ENCODE measurements at places on chromosomes 5 and 9.

- DNase-seq: no peak
These were observed 81.4 kb downstream of the C9orf152 start for GRCh38 chr9:110126499-110126941.

GRCh38 chr5:123454259-123454911, 31.2 kb upstream of the CEP120 start:
- DNase-seq: no peak

DNA sequence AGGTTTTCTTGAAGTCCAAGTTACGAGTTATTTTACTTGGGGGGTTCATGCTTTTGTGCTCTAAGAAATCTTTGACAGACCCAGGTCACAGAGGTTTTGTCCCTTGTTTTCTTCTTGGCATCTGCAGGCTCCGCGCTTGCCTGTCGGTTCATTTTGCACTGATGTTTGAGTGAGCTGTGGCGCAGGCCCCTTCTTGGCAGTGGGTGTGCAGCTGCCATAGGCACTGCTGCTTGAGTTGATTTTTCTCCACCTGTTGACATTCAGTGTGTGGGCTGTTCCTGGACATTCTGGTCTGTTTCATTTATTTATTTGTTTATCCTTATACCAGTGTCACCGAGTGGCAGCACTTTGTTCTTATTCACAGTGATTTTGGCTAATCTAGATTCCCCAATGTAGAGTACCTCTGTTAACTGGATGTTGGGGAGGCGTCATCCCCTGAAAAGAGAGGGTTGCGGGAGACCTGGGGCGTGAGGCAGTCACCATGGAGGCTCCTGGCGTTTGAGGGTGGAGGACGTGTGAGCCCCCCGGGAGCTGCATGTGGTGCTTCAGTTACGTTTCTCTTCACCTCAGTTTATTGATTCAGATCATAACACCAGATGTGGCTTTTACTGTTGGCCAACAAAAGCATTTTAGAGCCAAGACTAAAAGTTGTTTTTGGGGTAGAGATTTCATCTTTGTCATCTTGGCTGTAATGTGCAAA, 121.4 kb upstream of the CACNA1B start:
- DNase-seq: no peak

DNA sequence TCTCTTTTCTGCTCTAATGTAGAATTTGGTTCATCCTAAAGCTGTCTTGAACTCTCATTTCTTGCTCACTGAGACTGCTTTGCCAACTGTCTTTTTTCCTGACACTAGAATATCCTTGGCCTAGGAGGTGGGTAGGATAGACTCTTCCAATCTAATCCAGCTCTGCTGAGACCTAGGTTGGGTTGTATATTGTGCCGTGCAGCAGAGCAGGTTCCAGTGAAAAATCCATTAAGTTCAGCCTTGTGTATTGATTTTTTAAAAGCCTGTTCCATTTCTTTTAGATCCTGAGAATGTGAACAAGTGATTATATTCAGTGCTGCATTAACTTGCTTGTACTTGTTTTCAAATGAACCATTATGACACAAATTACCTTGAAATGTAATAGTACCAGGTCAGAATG, 539.6 kb downstream of the LRRC70 start:
- DNase-seq: no peak

GRCh38 chr5:14322437-14323187, 179.5 kb downstream of the TRIO start:
- DNase-seq: no peak

DNA sequence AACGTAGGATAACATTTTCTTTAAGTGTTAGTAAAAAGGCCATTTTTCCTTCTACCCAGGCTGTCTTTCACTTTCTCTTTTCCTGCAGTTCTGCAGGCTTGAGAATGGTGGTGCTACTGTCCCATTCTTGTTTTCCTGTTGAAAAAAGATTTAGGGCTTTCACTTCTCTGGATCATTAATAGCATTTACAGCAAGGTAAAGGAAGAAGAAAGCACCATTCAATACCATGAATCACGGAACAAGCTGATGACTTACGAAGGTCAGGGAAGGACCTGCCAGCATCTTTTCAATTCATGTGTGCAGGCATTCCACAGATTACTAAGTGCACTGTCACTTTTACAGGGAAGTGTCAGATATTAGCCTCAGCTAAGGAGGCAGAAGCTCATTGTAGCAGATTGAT, 292.8 kb downstream of the YTHDC2 start:
- no peak for DNase-seq

GRCh38 chr5:81717226-81717625, 33.7 kb downstream of the SSBP2 start:
- DNase-seq: no peak

GRCh38 chr5:22896152-22896551, 43.0 kb upstream of the CDH12 start:
- DNase-seq: no peak

GRCh38 chr5:112388739-112389138, 30.3 kb downstream of the EPB41L4A start:
- DNase-seq: peak; percentile 46

DNA sequence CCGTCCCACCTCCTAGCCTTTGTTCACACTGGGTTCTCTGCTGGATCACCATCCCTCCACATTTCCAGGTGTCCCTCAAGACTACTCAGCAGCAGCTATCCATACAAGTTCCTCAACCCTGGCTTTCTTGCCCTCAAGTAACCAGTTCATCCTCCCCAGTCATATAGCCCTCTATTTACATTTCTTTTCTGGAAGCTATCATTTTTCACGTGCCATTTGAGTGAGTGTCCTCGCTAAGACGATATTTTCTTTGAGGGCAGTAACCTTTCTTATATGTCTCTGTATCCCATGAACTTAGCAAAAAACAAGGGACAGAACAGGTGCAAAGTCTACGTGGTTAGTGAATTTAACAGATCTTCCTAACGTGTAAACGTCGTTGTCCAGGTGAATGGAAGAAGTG, 29.6 kb upstream of the KCNMB1 start:
- DNase-seq: no peak

- no peak for DNase-seq
These were observed 431.9 kb downstream of the ANXA1 start for GRCh38 chr9:73583576-73583975.

DNA sequence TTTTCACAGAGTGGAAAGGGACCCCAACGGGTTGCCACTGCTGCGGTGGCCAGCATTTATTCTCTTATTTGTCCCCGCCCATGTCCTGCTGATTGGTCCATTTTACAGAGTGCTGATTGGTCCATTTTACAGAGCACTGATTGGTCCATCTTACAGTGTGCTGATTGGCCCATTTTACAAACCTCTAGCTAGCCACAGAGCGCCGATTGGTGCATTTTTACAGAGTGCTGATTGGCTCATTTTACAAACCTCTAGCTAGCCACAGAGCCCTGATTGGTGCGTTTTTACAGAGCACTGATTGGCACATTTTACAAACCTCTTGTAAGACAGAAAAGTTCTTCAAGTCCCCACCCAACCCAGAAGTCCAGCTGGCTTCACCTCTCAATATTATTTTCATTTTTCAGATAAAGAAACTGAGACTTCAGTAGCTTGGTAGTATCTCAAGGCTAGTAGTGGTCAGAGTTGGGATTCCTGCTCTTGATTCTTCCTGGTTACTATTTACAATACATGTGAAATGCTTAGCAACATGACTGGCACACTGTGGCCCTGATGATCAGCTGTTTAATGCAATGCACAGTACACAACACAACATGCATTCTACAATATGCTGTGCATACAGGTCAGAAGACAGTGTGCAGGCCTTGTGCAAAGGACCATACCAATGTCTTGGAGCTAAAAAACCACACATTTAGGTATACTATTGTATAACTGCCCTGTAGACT, 63.6 kb upstream of the BOD1 start:
- DNase-seq: no peak

- DNase-seq: no peak
These were observed 51.6 kb upstream of the CCNG1 start for GRCh38 chr5:163385824-163386223.

DNA sequence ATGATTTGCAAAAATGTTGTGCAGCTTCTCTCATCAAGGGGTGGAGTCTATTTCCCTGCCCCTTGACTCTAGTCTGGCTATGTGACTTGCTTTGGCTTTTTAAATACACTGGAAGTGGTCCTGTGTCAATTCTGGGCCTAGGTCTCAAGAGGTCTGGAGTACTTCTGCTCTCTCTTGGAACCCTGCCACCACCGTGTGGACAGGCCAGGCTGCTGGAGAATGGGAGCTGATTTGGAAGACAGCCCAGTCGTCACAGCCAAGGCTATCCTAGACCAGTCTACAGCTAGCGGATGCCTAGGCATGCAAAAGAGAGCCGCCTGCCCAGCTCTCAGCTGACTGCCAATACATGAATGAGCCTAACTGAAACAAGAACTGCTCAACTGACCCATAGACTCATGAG, 56.7 kb upstream of the CLINT1 start:
- DNase-seq: peak; percentile 69

GRCh38 chr5:81980160-81980559, 8.3 kb downstream of the ATG10 start:
- no peak for DNase-seq

GRCh38 chr5:10502578-10502977, 60.9 kb downstream of the ROPN1L start:
- DNase-seq: no peak

GRCh38 chr9:133119103-133119845, 1.8 kb downstream of the RALGDS start:
- no peak for DNase-seq

DNA sequence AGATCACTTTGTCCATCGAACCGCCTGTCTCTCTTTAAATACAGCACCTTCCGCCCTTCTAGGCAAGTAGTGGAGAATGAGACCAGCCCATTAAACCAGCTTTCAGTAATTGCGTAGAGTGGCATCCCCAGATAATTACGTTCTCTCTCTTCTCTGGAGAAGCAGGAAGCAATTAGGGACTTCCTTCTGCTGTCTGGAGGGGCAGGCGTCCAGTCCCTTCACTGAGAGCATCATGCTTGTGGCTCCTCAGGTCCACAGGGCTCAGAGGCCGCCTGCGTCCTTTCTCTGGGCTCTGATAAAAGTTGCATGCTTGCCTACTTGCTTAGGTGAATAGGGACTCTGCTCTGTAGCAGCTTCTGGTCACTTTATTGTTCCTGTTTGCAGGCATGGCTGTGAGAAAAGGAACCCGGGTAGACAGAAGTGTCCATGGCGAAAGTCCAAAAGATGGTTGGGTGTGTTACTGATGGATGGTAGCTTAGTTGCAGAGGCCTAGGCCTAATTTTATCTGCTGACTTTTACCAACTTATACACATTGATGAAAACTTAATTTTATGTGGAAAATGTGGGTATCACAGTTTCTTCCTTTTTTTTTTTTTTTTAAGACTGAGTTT, 299.1 kb upstream of the PANK3 start:
- no peak for DNase-seq

GRCh38 chr5:122312591-122313406, 762 bp downstream of the SNCAIP start:
- peak; percentile 50 for DNase-seq

DNA sequence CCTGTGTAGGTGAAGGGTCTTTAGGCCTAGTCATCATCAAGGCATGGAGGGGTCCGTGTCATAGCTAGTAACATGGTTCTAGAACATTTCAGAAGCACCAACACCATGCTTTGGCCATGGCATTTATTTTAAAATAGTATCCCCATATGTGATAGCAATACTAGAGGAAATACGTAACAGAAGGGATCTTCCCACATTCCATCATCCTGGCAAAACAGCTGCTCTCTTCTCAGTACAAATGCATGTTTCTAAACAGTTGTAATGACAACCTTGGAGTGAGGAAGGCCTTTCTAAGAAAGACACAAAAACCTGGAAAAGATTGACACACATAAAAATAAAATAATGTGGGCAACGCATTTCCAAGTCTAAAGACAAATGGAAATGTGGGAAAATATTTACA, 97.6 kb downstream of the GADD45G start:
- DNase-seq: no peak

- DNase-seq: no peak
These were observed 79.2 kb downstream of the C9orf152 start for GRCh38 chr9:110128664-110129329.

- DNase-seq: no peak
These were observed 115.5 kb upstream of the RUSC2 start for GRCh38 chr9:35374436-35374835.

DNA sequence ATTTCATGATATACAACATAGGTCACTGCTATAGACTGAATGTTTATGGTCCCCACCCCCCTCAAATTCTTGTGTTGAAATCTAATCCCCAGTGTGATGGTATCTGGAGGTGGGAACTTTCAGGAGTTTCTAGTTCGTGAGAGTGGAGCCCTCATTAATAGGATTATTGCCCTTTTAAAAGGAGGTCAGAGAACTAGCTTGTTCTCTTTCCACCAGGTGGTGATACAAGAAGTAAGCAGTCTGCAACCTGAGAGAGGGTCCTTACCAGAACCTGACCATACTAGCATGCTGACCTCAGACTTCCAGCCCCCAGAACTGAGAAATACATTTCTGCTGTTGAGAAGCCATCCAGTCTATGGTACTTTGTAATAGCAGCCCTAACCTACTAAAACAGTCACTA, 33.3 kb downstream of the TMEM161B start:
- no peak for DNase-seq

- no peak for DNase-seq
These were observed 12.6 kb upstream of the SPARC start for GRCh38 chr5:151699071-151699901.
